ENCODE measurements at places on chromosomes 7 and 10.

- DNase-seq, result peak; percentile 23
Measured at GRCh38 chr7:131633342-131633843, 77.0 kb upstream of the PODXL start.

DNA sequence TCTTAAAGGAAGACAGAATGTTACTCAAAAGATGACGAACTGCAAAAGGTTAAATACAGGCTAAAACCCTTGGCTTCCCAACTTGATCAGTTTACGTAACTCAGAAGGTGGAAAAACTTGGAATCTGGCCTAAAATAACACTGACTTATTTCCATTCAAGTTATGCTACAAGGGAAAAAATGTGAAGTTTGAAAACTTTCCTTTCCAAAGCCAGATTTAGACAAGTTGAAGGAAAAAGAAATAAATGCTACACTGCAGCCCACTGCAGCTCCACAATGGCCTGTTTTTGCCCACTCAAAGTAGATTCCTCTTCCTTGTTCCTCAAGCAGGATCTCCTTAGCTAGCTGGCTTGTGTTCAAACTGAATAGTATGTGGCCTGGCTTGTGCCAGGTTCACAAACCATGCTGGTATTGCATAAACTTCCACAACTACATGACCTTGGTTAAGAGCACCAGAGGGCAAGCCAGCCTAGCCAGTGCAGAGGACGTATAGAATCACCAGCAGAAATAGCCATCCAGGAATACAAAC, 166.2 kb downstream of the CPEB3 start:
- no peak for DNase-seq

- no peak for DNase-seq
Measured at GRCh38 chr7:84714765-84715164, 472.1 kb downstream of the SEMA3D start.

- no peak for DNase-seq
Measured at GRCh38 chr10:75544993-75545706, 113.7 kb downstream of the LRMDA start.

DNA sequence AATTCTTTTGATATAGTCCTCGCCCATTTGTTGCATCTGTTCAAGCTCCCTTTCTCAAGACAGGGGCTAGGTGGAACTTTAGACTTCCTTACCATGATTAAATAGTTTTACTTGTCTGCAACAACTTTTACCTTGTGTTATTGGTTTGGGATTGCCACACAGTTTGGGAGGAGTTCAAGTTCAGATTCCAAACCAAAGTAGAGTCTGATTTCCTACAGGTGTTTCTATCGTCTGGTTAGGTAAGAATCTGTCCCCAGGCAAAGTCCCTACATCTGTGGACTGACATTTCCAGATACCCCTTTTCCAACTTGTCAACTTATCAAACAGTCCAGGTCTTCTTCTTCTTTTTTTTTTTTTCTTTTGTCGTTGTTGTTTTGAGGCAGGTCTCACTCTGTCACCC, 93.1 kb downstream of the LRGUK start:
- DNase-seq, result no peak

DNA sequence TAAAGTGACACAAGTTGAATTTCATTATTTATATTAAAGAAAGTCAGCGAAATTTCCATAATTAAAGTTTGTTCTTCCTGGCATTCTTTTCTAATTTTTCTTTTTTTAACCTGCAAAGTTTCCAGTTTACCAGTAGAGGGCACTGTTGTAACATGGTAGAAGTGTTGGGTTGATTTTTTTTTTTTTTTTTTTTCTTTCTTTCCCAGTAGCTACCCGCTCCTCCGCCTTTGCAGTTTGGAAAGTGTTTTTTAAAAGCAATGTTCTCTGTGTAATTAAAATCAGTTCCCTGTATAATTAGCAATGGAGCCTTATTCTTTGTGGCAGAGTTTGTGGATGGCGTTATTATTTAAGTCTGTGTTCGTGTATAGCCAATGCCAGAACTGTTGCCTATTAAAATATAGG, 53.7 kb downstream of the TAF3 start:
- DNase-seq, result no peak

- no peak for DNase-seq
Measured at GRCh38 chr7:39088730-39089593, 111.3 kb downstream of the POU6F2 start.

- no peak for DNase-seq
Measured at GRCh38 chr10:43114743-43115611, 23.3 kb upstream of the CSGALNACT2 start.

DNA sequence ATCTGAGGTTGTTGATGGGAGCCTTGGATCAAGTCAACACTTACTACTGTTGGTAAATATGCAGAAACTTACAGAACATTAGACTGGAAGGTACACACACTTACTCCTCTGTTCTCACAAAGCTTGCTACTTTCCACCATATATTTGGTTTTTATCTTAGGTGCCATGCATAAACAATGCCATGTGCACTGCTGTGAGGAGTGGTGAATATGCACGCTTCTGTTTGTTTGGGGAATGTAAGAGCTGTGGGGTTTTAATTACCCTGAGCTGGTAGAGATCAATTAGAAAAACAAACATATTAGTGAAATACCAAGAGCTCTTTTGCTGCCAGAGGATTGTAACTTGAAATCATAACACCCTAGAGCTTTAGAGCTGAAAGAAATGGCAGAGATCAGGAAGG, 79.8 kb upstream of the ARID5B start:
- no peak for DNase-seq

DNA sequence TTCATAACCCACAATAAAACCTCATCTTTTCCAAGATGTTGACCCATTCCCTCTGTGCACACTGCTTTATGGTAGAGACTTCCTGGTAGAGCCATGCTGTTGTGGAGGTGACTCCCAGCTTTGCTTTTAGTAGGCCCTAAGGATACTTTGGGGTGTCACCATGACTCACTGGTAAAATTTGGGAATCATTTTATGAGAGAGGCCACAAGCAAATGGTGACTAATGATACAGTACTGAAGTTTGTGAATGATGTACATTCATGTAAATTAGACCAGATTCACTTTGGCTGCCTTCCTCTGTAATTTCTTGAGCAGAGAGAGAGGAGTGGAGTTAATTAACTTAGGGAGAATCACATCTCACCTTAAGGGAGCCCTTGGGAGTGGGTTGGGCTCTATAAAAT, 686.5 kb downstream of the LRMDA start:
- no peak for DNase-seq

DNA sequence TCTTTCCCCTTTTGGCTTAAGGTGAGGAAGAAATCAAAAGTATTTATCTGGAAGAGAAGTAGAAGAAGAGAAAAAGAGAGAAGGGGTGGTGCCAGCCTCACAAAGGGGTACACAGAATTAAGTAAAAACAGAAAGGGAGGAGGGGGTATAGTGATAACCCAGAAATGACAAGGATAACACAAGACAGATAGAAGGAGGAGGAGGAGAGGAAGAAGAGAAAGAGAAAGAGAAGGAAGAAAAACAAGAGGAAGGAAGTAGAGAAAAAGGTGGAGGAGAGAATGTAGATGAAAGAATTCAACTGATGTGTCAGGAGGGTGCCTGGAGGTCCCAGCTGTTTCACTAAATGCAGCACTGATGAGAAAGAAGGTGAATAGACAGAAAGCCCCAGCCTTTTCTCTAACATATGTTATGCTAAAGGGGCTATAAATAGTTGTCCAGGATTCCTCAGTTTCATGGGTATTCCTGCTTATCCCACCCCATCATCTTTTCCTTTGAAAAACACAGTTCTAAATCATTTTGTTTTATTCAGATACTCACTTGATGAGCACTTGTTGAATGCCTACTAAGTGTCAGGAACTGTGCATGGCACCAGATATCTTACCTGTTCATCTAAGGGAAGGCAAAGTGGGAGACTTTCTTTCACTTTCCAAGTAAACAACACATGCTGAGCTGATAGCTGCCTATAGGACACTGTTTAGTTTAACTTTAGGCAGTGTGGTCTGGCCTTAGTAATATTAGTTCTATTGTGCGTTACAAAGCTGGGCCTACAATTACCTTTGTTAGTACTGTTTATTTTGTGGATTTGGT, 8.0 kb downstream of the SEMA3E start:
- DNase-seq, result no peak

- DNase-seq, result peak; percentile 94
Measured at GRCh38 chr7:140397784-140398750, at the start of gene SLC37A3. SLC37A3 (minus strand) TSS chr7:140398530; CDS start chr7:140382526, 16,004 bp downstream.

GRCh38 chr10:125984865-125985495, 88.6 kb downstream of the FANK1 start:
- DNase-seq, result no peak

- no peak for DNase-seq
Measured at GRCh38 chr7:104956753-104957450, 57.1 kb upstream of the KMT2E start.

DNA sequence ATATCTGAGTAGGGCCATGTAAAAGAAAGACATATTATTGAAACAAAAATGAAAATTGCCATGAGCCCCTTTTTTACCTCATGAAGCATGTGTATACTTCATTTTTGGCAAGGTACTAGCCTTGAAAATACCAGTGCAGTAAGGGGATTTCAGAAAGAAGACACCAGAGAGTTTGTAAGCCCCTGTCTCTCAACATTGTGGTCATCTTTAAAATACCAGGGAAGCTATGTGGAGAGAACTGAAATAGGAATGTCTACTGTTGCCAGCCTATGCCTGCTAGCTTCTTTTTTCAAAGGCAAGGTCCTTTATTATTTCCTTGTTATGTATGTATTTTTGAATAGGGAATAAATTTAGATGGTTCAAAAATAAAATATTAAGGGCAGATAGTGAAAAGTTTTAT, 57.8 kb downstream of the CASD1 start:
- no peak for DNase-seq

DNA sequence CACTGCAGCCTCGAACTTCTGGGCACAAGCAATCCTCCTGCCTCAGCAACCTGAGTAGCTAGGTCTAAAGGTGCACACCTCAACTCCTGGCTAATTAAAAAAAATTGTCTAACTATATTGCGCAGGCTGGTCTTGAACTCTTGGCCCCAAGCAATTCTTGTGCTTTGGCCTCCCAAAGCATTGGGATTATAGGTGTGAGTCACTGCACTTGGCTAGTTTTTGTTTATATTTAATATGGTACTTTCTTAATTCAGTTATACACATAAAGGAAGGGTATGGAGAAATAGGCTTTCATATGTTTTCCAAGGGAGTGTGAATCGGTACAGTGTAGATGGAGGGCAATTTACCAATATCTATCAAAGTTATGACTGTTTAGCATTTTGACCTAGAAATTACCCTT, 20.4 kb downstream of the NPVF start:
- DNase-seq, result no peak

DNA sequence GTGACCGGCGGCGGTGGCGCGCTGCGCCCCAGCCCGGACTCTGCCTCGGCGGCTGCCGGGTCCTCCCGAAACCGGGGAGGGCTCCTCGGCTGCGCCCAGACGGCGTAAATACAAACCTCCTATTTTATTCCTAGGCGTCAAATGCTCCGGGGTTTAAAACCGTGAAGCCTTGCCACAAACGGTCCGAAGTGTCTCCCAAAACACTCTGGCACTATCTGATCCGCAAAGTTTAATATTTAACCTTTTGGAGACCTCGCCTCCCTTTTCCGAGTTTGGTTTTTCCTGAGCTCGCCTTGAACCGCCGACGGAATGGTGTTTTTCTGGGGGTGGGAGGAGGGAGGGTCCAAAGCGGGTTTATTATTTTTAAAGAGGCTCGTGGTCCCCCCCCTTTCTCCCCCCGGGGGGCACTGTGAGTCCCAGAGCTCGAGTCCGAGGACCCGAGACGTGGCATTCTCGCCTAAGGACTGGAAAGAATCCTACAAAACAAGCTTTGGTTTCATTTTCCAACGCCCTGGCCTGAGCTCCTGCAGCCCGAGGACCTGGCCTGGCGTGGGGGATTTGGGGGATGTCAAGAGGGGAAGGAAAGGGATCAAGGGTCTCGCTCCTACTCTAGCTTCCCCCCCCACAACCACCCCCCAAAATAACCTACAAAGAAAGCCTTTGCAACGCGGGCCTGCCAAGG, 1.8 kb downstream of the TNRC18 start:
- DNase-seq, result peak; percentile 76

DNA sequence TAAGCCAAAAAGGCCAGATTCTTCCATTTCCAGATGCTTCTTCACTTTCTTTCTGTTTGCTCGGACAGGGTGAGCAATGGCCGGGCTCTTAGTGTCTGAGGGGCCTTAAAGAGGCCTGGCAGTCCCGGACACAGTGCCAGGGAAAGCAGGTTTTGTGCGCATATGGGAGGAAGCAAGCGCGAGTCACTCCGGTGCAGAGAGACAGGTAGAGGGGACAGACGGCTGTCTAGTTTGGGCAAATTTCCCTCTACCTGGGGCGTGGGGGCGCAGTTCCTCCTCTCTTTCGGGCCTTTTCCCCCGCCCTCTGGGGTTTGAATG, 4.7 kb downstream of the NEUROD6 start:
- no peak for DNase-seq

GRCh38 chr7:101299511-101300464, 21.8 kb downstream of the IFT22 start:
- no peak for DNase-seq

DNA sequence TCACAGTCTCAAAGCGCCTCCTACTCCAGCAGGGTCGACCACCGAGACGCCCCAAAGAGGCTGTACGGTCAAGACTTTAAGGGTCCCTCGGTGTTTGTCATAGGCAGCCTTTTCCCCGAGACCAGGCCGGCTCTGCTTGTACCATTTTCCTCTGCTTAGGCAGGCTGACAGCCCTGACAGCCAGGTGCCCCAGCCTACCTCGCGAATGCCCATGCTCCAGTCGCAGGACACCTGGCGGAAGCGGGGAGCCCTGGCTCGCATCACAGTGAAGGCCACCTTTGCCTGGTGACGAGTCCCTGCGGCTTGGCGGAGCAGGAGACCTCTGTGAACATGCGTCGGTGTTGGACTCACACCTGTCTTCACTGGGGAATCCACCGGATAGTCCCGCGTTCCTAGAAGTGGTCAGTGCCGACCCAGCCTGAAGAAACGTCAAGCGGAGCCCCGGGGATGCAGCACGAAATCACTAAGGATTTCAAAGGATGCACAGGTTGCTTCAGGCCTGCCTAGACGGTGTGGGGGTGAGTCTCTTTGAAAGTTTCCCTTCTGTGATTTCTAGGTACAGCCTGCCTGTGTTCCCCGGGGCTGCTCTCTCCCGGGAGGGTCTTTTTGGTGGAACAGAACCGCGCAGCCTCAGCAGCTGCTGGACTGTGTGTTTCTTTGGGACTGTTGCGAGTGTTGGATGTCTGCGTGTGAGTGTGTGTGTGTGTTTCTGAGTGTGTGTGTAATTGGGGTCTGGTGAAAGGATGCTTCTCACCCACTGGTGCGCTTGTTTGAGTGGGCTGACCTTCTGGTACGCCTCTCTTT, 30.5 kb upstream of the ZNF273 start:
- no peak for DNase-seq

Measured in Right ventricle myocardium inferior (tissue), 1 donor.